ENCODE measurements at places on chromosomes 5 and 9. TPM values are rescaled to one million over a fixed set of nuclear protein-coding genes. Genes with fewer than 3 reads are reported as not detected.
A peak's percentile ranks its signal among the peaks of the same experiment; 100 is the strongest.

- DNase-seq: no peak
- H3K4me1 ChIP-seq: peaks cover 2% of the 10 kb centered on the region
- no peaks in the 10 kb centered on the region for H3K36me3 ChIP-seq
- H3K27me3 ChIP-seq: no peaks in the 10 kb centered on the region
- peak overlapping the region; percentile 46 for H3K27ac ChIP-seq
Measured at GRCh38 chr5:36569491-36569890, 36.9 kb upstream of the SLC1A3 start.

DNA sequence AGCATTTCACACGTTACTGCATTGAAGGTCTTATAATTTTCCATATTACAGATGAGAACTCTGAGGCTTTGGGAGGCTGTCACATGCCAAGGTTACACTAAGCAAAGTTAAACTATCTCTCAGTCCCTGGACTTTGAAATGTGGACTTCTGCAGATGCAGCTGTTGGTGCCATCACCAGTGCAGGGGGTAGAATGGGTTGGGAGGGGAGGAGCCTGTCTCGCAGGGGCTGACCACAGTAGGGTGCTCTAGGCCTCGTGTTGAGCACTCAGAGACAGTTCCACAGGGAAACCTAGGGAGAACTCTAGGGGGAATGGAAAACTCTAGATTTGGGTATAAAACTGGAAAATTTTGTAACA, 220.9 kb downstream of the MAPKAP1 start:
- H3K36me3 ChIP-seq: no peaks in the 10 kb centered on the region
- H3K27me3 ChIP-seq: no peaks in the 10 kb centered on the region
- no peak overlapping the region for H3K4me3 ChIP-seq

DNA sequence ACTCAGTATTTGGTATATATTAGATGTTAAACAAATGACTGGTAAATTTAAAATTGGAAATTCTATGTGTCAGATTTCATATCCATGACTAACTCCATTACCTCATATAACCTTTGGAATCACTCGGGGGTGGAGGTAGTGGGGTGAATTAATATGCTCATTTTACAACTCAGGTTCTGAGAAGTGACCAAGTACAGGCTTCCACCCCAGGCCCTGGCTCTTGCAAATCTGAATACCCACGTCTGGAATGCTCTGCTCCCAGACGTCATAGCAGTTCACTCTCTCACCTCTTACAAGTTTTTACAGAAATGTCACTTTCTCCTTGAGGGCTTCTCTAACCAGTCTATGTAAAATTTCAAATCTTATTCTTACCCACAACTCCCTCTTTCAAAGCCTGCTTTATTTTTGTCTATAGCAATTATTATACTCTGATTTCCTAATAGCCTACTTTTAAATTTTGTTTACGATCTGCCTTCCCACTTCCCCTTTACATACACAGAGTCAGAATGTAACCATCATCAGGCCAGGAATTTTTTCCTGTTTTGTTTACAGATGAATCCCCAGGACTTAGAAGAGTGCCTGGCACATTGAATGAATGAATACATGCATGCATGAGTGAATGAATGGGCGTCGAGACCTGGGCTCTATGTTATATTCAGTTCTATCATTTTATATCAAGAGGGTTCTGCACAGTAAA, 134.1 kb upstream of the IFNE start:
- H3K27me3 ChIP-seq: no peaks in the 10 kb centered on the region
- no peak for DNase-seq
- H3K27ac ChIP-seq: no peak overlapping the region

- H3K27ac ChIP-seq: no peak overlapping the region
- peaks cover 7% of the 10 kb centered on the region for H3K27me3 ChIP-seq
- peak overlapping the region; percentile 42 for H3K4me3 ChIP-seq
- peaks cover 4% of the 10 kb centered on the region for H3K4me1 ChIP-seq
Measured at GRCh38 chr9:21558615-21559401, 76.7 kb upstream of the IFNE start.

DNA sequence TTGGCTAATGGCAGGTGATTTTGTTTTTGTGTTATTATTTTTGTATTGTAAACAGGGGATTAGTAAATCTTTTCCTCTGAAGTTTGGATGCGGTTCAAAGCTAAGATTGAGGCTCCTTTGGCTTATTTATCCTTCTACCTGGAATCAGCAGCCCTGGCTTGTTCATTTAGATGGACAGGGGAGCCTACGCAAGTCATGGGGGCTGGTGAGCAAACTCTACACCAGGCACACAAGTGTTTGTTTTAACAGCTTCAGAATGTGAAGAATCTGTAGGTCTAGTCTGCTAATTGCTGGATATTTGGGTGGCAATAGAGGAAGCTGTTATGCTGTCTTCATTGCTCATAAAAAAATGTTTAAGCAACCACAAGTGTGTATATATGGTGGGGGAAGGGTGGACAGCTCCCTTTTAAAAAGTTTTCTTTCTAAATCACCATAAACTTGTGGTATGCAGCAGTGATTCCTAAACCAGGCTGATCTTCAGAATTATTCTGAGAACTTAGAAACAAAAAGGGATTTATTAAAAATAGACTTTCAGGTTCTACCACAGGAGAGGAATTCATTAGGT, 20.7 kb downstream of the ZNF462 start:
- H3K4me1 ChIP-seq: peaks cover 16% of the 10 kb centered on the region
- H3K36me3 ChIP-seq: no peaks in the 10 kb centered on the region
- no peak for DNase-seq

- H3K36me3 ChIP-seq: no peaks in the 10 kb centered on the region
- H3K27ac ChIP-seq: no peak overlapping the region
- no peaks in the 10 kb centered on the region for H3K27me3 ChIP-seq
Measured at GRCh38 chr5:121024416-121025311, 560.6 kb downstream of the PRR16 start.

DNA sequence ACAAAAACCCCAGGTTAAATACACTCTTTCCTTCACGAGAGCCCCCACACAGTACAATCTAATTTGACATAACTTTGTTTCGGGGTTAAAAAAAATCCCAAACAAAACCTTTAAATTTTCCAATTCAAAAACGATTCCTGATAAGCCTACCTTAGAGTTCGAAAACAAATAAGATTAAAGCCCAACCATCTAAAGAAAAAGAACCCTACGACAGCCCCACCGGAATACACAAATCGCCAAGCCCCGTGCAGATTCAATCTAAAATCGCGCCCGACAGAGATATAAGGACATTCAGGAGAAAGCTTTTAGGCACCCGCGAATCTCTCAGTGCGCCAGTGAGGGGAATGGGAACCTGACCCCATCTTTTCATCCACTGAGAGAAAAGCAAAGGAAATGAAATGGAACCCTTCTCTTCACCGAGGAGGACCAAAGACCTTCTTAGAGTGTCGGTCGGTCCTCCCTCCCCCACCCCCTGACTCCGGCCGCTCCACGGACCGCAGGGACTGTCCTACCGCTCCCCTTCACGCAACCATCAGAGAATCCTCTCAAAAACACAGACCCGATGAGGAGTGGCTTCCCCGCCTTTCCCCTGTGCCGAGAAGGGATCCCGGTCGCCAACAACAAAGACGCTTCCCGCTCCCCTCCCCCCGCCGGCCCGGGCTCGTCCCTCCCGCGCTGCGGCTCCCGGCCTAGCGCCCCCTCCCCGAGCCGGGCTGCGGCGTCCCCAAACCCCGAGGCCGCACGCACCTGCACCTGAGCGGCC, 925 bp downstream of the ABHD17B start:
- no peaks in the 10 kb centered on the region for H3K36me3 ChIP-seq
- H3K4me3 ChIP-seq: peak overlapping the region; percentile 68
- H3K27ac ChIP-seq: peak overlapping the region; percentile 90
- no peaks in the 10 kb centered on the region for H3K27me3 ChIP-seq

- no peaks in the 10 kb centered on the region for H3K36me3 ChIP-seq
- H3K4me1 ChIP-seq: no peaks in the 10 kb centered on the region
Measured at GRCh38 chr5:100479079-100479688, 56.0 kb upstream of the FAM174A start.

GRCh38 chr5:4386152-4386551, 754.0 kb upstream of the ADAMTS16 start:
- DNase-seq: no peak
- H3K27ac ChIP-seq: no peak overlapping the region
- no peaks in the 10 kb centered on the region for H3K36me3 ChIP-seq
- no peaks in the 10 kb centered on the region for H3K4me1 ChIP-seq

GRCh38 chr9:122197426-122197825, 31.3 kb downstream of the LHX6 start:
- H3K4me3 ChIP-seq: no peak overlapping the region
- no peak for DNase-seq
- H3K36me3 ChIP-seq: no peaks in the 10 kb centered on the region
- H3K27ac ChIP-seq: no peak overlapping the region

Gene FSTL4
- total RNA-seq: not detected

Gene SLC25A2
- 1.4 TPM for total RNA-seq

Gene HINT1
- total RNA-seq: 143 TPM

Gene PPP1R2B
- not detected for total RNA-seq

Gene GBA2
- total RNA-seq: 73.2 TPM

Gene IL13
- total RNA-seq: not detected

Gene TLX3
- total RNA-seq: not detected

Gene AQP3
- 7.4 TPM for total RNA-seq

Gene LRRC19
- not detected for total RNA-seq

Gene PDCD1LG2
- 0.60 TPM for total RNA-seq
